ENCODE measurements at places on chromosomes 5 and 9.

DNA sequence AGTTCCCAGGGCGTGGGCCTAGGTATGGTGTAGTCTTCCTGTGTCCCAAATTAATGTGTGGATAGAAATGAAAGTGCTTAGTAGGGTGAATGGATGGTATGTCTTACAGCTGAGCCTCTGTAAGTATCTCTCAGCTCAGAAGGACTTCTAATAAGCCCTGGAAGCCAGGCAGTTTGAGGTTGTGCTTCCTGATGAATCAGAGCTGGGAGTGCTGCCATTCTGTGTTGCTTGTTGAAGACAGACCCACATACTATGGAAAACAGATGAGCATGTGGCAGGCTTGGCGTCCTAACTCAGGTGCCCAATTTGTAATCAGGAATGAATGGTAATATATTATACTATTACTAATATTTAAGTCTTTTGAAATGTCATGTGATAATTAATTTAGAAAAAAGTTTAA lies 69.8 kb downstream of the CMYA5 start:
- DNase-seq, result no peak

DNA sequence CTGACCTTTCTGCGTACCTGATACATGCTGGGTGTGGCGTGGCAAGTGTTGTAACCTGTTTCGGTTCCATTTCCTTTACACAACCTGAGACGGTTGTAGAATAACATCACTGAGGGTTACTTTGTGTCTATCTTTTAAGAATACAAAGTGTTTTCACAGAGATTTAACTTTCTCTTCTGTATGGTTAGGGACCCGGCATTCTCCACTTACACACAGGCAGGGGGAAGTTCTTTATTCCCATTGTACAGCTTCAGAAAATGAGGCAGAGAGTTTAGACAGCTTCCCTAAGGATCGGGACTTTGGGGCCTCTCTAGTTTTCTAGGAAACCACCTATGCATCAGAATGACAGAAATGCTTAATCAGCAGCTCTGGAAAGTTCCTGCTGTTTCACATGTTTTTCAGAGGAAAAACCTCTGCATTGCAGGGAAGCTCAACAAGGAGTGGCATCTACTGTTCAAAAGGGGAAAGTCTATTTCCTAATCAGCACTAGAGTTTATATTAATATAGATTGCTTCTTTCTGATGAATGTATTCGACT lies 41.3 kb downstream of the CAST start:
- DNase-seq, result peak; percentile 46

DNA sequence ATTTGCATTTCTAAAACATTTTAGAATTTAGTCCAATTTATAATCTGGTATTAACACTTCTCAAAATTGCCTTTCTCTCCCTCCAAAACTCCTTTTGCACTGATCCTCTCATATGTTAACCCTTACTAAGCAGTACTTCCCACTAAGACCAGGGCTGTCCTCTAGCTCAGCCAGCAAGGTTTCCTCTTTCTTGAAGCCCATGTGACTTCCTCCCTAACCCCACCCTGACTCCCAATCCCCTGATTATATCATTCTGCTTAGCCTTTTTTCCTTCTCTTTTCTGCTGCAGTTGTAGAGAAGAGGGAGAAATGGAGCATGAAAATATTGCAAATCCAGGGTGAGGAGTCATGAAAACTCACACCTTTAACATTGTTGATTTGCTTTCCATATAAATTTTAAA lies 241.7 kb downstream of the MCTP1 start:
- DNase-seq, result no peak

DNA sequence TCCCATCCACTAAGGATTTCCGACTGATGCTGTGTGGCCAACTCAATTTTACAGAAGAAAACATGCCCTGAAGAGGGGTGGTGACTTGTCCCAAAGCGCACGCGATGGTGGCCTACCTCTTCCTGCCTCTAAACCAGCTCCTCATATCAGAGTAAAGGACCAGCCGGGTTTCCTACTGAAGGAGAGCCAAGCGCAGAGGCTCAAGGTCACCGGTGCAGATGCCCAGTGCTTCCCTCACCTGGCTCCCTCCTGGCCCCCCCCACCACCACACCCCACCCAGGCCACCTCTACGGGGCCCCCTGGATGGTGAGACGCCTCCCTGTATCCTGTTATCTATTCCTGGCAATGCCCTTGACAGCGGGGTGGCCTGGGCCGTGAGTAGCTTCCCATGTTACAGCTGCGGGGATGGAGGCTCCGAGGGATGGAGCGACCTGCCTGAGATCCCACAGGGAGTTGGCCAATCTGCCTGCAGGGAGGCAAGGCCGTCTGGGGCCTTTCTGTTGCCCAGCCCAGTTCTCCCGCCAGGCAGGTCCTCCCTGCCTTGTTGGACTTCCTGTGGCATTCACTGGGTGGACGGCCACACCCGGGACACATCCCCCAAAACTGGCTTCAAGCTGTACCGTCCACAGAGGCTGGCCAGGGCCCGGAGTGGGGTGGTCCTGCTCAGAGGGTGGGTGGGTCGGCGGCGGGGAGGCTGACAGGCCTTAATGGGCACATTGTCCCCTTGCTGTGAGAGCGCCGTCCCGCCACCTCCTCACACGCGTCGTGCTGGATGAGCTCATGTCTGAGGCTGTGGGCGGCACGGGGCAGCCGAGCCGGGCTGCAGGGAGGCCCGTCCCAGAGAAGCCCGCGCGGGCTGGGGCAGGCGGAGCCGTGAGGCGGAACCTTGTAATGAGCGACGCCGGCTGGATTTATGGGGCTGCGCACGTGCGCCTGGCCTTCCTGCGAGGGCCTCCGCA lies 72.5 kb downstream of the MACROH2A1 start:
- DNase-seq, result no peak
